ENCODE measurements at places on chromosomes 16 and 17.
A peak's percentile ranks its signal among the peaks of the same experiment; 100 is the strongest.

DNA sequence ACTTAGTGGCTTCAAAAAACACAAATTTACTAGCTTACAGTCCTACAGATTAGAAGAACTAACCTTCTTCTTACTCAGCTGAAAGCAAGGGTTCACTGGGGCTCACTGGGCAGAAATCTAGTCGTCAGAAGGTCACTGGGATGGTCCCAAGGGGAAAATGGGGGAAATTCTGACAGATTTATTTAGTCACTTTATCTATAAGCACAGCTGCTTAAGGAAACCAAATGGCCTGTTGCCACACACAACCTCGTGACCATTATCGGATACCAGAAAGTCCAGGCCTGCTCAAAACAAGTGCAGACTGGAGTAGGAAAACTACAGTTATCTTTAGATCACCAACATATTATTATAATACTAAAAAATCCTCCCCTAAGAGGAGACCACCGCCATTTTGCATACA, 374.6 kb upstream of the ASIC2 start:
- H3K4me1 ChIP-seq, result no peaks in the 10 kb centered on the region
- no peak overlapping the region for H3K27ac ChIP-seq
- no peak for DNase-seq
- H3K36me3 ChIP-seq, result no peaks in the 10 kb centered on the region

DNA sequence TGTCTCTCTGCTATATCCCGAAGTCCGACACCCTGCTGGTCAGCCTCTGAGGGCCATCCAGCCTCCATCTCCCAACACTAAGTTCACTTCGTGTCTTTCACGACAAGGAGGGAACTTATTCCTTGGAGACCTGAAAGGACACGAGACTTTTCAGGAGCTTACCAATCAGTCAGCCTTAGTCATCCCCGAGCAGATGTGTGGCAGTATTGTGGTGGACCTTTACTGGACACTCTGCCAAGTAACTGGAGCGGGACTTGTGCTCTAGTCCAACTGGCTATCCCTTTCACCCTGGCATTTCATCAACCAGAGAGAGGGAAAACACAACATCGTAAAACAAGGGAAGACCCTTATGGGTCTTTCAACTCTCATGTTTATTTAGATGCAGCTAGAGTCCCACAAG, 87.1 kb downstream of the EMP2 start:
- no peaks in the 10 kb centered on the region for H3K27me3 ChIP-seq
- no peaks in the 10 kb centered on the region for H3K4me1 ChIP-seq
- no peak for DNase-seq
- H3K27ac ChIP-seq, result no peak overlapping the region
- H3K36me3 ChIP-seq, result no peaks in the 10 kb centered on the region

GRCh38 chr17:19673623-19674022, 25.1 kb downstream of the ALDH3A2 start:
- peaks cover 5% of the 10 kb centered on the region for H3K4me1 ChIP-seq
- no peak overlapping the region for H3K27ac ChIP-seq
- H3K36me3 ChIP-seq, result no peaks in the 10 kb centered on the region
- no peaks in the 10 kb centered on the region for H3K27me3 ChIP-seq
- no peak overlapping the region for H3K4me3 ChIP-seq

DNA sequence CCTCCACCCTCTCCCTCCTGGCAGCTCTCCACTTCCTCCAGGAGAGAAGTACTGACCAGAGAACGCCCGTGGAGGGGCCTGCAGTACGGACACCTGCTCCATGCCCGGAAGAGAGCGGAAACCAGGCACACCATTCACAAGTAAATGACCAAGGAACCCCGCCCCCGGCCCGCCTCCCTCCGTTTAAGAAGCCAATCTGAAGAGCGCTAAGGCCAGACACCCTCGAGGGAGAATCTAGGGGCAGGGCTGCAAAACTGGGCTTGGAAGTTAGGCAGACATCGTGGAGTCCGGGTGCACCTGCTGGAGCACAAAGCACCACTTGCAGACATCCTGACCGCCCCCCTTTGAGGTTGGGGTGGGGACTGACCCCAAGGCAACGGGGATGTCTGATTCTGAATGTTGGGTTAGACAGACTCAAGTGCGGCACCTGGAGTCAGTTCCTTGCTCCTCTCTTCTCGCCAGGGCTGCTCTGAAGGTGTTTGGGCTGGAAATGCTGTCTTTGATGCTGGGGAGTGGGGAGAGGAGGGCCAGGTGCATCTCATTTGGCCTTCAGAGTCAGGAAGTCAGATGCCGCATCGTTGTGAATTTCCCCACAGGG, 964 bp upstream of the FAAP100 start:
- no peaks in the 10 kb centered on the region for H3K27me3 ChIP-seq
- peaks cover 34% of the 10 kb centered on the region for H3K4me1 ChIP-seq
- H3K27ac ChIP-seq, result peak overlapping the region; percentile 86
- H3K4me3 ChIP-seq, result peak overlapping the region; percentile 96
- DNase-seq, result peak; percentile 82
- peaks cover 50% of the 10 kb centered on the region for H3K36me3 ChIP-seq

- no peaks in the 10 kb centered on the region for H3K4me1 ChIP-seq
- peaks cover 17% of the 10 kb centered on the region for H3K36me3 ChIP-seq
- no peaks in the 10 kb centered on the region for H3K27me3 ChIP-seq
Measured at GRCh38 chr17:28180449-28180848, 138.0 kb downstream of the NLK start.

DNA sequence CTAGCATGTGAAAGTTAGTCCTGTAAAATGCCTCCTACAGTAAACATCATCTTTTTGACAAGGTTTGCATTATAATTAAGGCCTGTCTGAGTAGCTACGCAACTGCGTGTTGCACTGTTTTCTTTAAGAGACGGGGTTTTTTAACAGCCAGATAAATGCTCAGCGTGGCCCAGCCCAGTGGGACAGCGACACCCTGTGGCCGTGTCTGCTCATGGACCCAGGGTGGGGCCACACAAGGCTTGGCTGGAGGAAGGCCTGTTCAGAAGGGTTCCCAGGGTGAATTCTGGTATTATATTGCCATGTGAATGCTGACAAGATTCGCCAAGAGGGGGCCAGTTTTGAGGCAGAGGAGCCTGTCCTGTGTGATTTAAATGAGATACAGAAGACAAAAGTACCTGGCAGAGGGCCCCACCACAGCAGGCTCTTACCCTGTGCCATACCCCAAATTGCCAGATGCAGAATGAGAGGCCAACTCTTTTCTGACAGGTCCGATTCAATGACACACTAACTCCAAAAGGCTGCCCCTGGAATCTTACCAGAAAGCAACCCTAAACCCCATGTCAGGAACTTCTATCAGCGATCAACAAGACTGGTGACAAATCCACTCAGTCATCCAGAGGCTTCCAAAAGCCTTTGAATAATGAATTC, 65.9 kb upstream of the IRX6 start:
- no peaks in the 10 kb centered on the region for H3K4me1 ChIP-seq
- no peaks in the 10 kb centered on the region for H3K27me3 ChIP-seq
- H3K27ac ChIP-seq, result no peak overlapping the region
- no peak for DNase-seq

DNA sequence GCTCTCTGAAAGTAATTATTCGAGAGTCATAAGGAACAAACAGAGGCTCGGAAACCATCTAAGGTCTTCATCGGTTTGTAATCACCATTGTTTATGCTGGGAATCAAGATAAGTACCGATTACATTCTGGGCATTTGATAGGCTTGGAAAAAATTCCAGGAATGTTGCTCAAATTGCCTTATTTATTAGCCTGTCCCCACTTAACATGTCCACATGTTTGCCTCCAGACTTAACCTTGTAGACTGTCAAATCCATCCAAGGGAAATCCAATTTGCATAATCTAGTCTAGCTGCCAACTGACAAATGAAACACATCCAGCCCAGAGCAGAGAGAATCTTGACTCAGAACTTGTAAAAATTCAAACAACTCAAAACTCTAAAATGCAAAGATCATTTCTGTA, 51.3 kb upstream of the TMC5 start:
- H3K4me1 ChIP-seq, result no peaks in the 10 kb centered on the region
- no peak overlapping the region for H3K27ac ChIP-seq
- H3K36me3 ChIP-seq, result no peaks in the 10 kb centered on the region
- H3K27me3 ChIP-seq, result no peaks in the 10 kb centered on the region
- no peak for DNase-seq
- no peak overlapping the region for H3K4me3 ChIP-seq

DNA sequence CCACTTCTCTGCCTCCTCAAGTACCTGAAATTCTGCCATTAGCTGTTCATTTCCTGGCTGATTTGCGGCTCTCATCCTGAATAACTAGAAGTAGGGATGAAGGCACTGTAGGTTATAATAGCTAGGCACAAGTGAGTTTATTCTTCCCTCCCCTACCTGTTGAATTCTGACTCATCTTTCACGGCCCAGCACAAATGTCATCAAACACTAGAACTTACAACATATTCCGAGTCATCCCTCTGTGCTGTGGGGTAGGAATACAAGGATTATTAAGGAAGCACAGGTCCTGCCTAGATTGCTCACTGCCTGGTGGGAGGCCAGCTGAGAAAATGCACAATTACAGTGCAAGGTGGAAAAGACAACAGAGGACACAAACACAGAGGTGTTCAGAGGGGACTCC, 103.7 kb upstream of the ASIC2 start:
- DNase-seq, result no peak
- no peaks in the 10 kb centered on the region for H3K36me3 ChIP-seq
- no peak overlapping the region for H3K27ac ChIP-seq
- H3K4me1 ChIP-seq, result no peaks in the 10 kb centered on the region
- H3K27me3 ChIP-seq, result no peaks in the 10 kb centered on the region

DNA sequence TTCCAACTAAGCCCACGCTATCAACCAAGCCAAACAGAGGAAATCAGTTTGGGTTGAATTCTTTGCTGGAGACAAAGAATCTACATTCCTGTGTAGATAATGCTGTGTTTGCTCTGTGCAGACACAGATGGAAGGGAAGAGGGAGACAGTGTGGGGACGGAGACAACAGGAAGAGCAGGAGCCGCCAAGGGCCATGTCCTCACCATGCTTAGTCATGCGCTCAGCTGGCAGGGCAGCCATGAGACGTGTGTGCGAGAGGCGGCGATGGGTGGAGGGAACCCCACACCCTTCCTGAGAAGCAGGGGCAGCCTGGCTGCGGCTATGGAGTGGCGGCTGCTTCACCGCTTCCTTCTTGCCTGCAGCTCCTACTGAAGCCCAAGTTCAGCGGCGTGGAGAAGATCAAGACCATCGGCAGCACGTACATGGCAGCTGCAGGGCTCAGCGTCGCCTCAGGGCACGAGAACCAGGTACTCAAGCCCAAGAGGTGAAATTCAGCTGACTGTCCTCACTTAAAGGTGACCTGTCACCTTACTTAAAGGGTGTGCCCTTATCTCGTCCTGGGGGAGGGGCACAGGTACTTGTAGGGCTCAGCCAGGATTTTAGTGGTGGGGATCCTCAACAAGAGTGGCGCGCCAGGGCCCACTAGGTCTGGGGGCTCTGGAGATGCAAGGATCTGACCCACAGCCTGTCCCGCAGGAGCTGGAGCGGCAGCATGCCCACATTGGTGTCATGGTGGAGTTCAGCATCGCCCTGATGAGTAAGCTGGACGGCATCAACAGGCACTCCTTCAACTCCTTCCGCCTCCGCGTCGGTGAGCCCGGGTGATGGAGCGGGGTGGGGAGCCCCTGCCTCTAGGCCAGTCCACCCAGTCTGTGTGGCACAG, 47.5 kb downstream of the ADCY7 start:
- peak overlapping the region; percentile 14 for H3K27ac ChIP-seq
- DNase-seq, result no peak
- no peaks in the 10 kb centered on the region for H3K36me3 ChIP-seq
- no peak overlapping the region for H3K4me3 ChIP-seq
- H3K4me1 ChIP-seq, result peaks cover 39% of the 10 kb centered on the region

DNA sequence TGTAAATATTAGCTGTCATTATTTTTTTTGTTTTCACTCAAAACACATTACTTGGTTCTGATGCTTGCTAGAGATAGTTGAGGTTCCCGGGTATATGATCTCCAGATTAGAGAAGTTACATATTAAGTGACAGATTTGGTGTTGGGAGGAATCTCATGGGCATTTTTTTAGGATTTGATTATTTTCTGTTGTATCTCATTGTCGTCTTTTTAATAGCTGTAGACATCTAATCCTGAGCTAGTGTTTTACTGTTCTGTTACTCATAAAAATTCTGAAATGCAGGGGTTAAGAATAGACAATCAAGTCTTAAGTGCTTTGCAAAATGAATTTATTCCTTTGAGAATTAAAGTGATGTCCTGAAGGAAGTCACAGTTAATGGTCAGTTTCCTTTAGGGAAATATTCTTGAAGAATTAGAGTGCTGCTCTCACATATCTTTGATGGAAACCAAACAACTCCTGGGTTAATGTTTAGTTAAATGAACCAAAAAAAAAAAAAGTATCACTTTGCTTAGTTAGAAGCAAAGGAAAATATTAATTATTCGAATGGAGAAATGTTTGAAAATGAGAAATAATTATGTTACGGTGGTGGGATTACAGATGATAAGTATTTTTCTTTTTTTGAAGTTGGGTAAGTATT, 251.7 kb upstream of the CACNG5 start:
- DNase-seq, result no peak
- no peak overlapping the region for H3K4me3 ChIP-seq
- no peaks in the 10 kb centered on the region for H3K36me3 ChIP-seq
- peak overlapping the region; percentile 80 for H3K27ac ChIP-seq
- peaks cover 54% of the 10 kb centered on the region for H3K4me1 ChIP-seq

- H3K36me3 ChIP-seq, result no peaks in the 10 kb centered on the region
- DNase-seq, result no peak
- H3K27me3 ChIP-seq, result no peaks in the 10 kb centered on the region
- H3K4me3 ChIP-seq, result no peak overlapping the region
- no peaks in the 10 kb centered on the region for H3K4me1 ChIP-seq
Measured at GRCh38 chr17:13395346-13395745, 206.4 kb downstream of the HS3ST3A1 start.

DNA sequence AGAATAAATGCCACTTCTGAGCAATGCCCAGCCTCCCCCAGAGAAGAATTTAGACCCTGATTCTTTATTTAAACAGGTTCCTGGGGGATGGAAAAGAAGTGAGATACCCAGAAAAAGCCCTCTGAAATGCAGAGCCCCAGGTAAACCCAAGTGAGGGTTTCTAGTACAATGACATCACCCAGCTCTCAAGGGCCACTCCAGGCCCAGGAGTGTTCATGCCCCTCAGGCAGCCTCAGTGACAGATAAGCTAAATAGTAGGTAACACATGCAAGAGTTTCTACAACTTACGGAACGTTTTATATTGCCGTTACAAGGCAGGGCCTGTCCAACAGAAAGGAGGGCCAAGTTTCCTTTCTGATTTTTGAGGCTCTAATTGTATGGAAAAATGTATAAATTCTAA, 683.7 kb upstream of the SALL1 start:
- H3K27ac ChIP-seq, result no peak overlapping the region
- no peaks in the 10 kb centered on the region for H3K36me3 ChIP-seq
- no peaks in the 10 kb centered on the region for H3K4me1 ChIP-seq

DNA sequence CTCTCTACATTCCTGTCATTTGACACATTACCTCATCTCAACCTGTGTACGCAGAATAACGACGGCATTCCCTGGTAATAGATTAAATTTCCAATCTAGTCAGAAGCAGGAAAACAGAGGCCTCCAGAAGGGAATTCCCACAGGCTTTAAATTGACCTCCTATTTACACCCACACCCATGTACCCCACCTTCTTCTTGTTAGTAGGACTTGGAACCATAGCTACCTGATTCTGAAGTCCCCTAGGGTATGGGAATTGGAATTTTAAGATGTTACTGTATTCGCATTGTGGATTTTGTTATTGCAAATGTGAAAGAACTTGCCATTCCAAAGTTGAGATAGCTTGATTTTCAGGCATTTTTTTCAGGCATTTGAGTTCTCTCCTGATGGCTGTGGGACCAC, 377.5 kb upstream of the DYNLRB2 start:
- no peak overlapping the region for H3K4me3 ChIP-seq
- H3K4me1 ChIP-seq, result no peaks in the 10 kb centered on the region
- DNase-seq, result no peak

Measured in tibial nerve (tissue), 4 donors.